ENCODE measurements at places on chromosomes 12 and 14. TPM values are rescaled to one million over a fixed set of nuclear protein-coding genes. Genes with fewer than 3 reads are reported as not detected.

- H3K4me3 ChIP-seq: no peak overlapping the region
- DNase-seq: no peak
- H3K36me3 ChIP-seq: peaks cover 5% of the 10 kb centered on the region
- no peaks in the 10 kb centered on the region for H3K27me3 ChIP-seq
- H3K4me1 ChIP-seq: no peaks in the 10 kb centered on the region
Observed at GRCh38 chr12:18476861-18477260, 215.5 kb downstream of the PIK3C2G start.

DNA sequence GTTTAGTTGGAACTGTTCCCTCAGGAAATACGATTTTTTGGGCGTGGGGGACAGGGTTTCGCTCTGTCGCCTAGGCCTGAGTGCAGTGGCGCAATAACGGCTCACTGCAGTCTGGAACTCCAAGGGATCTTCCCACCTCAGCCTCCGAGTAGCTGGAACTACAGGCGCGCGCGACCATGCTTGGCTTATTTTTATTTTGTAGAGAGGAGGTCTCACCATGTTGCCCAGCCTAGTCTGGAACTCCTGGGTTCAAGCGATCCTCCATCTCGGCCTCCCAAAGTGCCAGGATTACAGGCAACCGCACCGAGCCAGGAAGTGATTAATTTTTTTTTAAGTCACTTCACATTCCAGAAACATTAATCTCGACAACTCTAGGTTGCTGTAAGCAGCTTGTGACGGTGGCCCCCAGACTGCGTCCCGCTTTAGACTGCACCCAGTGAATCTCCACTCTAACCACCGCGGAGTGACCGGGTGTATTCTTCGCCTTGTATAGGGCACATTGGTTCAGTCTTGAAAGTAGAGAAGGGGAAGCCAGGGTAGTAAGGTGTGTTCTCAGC is 830 bp upstream of the MIS18BP1 start:
- peak overlapping the region; percentile 98 for H3K27ac ChIP-seq
- H3K36me3 ChIP-seq: peaks cover 5% of the 10 kb centered on the region
- H3K4me1 ChIP-seq: peaks cover 12% of the 10 kb centered on the region
- H3K27me3 ChIP-seq: peaks cover 3% of the 10 kb centered on the region
- H3K4me3 ChIP-seq: peak overlapping the region; percentile 95
- DNase-seq: no peak

GRCh38 chr12:84276215-84276614 is 636.4 kb downstream of the SLC6A15 start:
- H3K27ac ChIP-seq: no peak overlapping the region
- no peak for DNase-seq
- H3K27me3 ChIP-seq: no peaks in the 10 kb centered on the region

GRCh38 chr14:78997811-78998210 is 827.6 kb downstream of the NRXN3 start:
- peaks cover 3% of the 10 kb centered on the region for H3K27me3 ChIP-seq
- H3K36me3 ChIP-seq: no peaks in the 10 kb centered on the region
- no peak overlapping the region for H3K4me3 ChIP-seq
- H3K4me1 ChIP-seq: peaks cover 6% of the 10 kb centered on the region
- H3K27ac ChIP-seq: no peak overlapping the region

DNA sequence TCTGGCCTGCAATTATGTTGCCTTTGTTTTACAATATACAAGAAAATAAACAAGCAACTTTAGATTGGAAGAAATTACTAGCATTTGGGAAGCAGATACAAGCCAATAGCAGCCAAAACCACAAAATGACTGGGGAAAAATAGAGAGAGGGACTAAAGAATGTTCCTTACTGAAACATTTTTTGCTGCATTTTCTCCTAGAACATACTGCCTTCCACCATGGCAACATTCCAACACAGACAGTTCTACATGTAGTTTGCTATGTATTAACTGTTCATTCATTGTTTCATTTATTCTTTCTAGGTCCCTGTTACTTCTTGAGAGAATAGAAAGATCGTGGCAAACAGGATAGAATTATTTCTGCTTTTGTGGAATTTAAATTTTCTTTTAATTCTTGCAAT is 530.2 kb downstream of the RPS29 start:
- DNase-seq: no peak
- H3K36me3 ChIP-seq: no peaks in the 10 kb centered on the region
- H3K27ac ChIP-seq: no peak overlapping the region
- H3K4me3 ChIP-seq: no peak overlapping the region
- peaks cover 23% of the 10 kb centered on the region for H3K4me1 ChIP-seq

Gene FOXG1
- 1.7 TPM for total RNA-seq

Gene CPSF2
- 67.8 TPM for total RNA-seq

Gene SDS
- not detected for total RNA-seq

Gene PTHLH
- total RNA-seq: 38.1 TPM
